ENCODE measurements at places on chromosomes 5 and 9.

DNA sequence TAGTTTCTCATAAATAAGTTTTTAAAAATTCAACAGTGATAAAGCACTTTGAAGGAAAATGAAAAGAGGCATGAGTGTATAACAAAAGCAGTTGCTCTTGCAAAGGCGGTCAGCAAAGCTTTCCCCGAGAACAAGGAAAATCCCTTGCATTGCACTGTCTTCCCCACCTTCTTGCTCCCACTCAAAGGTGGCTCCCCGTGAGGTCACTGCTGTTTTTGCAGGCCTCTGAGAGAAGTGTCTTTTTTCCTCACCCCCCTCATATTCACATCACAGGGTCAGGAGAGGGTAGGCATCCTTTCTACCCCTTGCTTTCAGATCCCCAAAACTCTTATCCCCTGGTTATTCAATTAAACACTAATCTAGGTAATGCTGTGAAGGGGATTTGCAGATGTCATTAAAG, 15.2 kb upstream of the SLC36A1 start:
- H3K4me3 ChIP-seq, result no peak overlapping the region
- H3K27me3 ChIP-seq, result no peaks in the 10 kb centered on the region
- no peak for DNase-seq
- no peaks in the 10 kb centered on the region for H3K36me3 ChIP-seq
- no peak overlapping the region for H3K27ac ChIP-seq

- peaks cover 3% of the 10 kb centered on the region for H3K4me1 ChIP-seq
These were observed 67.3 kb downstream of the SNX30 start for GRCh38 chr9:112817860-112818203.

DNA sequence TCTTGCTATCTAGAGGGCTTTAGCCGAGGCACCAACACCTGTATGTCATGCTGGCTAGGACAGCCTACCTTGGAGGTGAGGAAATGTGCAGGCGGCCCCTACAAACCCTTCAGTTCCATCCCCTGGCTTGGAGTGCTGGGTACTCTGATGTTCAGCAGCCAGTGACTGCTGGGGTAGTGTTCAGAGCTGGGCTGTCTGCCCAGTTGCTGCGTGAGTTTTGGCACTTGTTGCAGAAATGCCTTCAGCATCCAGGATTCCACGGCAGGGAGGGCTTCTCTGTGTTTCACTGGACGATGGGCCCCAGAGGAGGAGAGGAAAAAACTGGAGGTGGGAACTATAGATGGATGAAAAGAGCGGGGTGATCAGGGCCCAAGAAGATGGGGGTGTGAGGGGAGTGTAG, 10.4 kb downstream of the SWI5 start:
- peaks cover 9% of the 10 kb centered on the region for H3K36me3 ChIP-seq
- no peak for DNase-seq

GRCh38 chr5:160108124-160108523, 11.1 kb downstream of the PWWP2A start:
- H3K27ac ChIP-seq, result no peak overlapping the region
- no peaks in the 10 kb centered on the region for H3K36me3 ChIP-seq
- no peaks in the 10 kb centered on the region for H3K4me1 ChIP-seq
- no peak overlapping the region for H3K4me3 ChIP-seq

- H3K36me3 ChIP-seq, result no peaks in the 10 kb centered on the region
- H3K4me3 ChIP-seq, result no peak overlapping the region
- no peaks in the 10 kb centered on the region for H3K4me1 ChIP-seq
- no peak overlapping the region for H3K27ac ChIP-seq
- H3K27me3 ChIP-seq, result no peaks in the 10 kb centered on the region
These were observed 13.0 kb upstream of the SPINK4 start for GRCh38 chr9:33227008-33227398.

DNA sequence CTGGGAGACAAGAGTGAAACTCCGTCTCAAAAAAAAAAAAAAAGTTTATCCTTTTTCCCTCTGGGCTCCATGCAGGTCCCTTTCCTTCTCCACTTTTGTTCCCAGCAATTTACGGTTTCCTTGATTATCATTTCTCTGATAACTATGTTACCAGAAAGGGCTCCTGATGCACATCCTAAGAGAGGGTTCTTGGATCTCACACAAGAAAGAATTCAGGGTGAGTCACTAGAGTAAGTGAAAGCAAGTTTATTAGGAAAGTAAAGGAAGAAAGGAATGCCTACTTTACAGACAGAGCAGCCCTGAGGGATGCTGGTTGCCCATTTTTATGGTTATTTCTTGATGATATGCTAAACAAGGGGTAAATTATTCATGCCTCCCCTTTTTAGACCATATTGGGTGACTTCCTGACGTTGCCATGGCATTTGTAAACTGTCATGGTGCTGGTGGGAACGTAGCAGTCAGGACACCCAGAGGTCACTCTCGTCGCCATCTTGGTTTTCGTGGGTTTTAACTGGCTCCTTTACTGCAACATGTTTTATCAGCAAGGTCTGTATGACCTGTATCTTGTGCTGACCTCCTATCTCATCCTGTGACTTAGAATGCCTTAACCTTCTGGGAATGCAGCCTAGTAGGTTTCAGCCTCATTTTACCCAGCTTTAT, 13.5 kb upstream of the MELK start:
- no peak overlapping the region for H3K27ac ChIP-seq
- no peaks in the 10 kb centered on the region for H3K27me3 ChIP-seq
- no peaks in the 10 kb centered on the region for H3K4me1 ChIP-seq
- no peak for DNase-seq
- H3K36me3 ChIP-seq, result no peaks in the 10 kb centered on the region

- DNase-seq, result no peak
- H3K36me3 ChIP-seq, result no peaks in the 10 kb centered on the region
- H3K27me3 ChIP-seq, result no peaks in the 10 kb centered on the region
These were observed 132.6 kb downstream of the NSG2 start for GRCh38 chr5:174177976-174178605.

DNA sequence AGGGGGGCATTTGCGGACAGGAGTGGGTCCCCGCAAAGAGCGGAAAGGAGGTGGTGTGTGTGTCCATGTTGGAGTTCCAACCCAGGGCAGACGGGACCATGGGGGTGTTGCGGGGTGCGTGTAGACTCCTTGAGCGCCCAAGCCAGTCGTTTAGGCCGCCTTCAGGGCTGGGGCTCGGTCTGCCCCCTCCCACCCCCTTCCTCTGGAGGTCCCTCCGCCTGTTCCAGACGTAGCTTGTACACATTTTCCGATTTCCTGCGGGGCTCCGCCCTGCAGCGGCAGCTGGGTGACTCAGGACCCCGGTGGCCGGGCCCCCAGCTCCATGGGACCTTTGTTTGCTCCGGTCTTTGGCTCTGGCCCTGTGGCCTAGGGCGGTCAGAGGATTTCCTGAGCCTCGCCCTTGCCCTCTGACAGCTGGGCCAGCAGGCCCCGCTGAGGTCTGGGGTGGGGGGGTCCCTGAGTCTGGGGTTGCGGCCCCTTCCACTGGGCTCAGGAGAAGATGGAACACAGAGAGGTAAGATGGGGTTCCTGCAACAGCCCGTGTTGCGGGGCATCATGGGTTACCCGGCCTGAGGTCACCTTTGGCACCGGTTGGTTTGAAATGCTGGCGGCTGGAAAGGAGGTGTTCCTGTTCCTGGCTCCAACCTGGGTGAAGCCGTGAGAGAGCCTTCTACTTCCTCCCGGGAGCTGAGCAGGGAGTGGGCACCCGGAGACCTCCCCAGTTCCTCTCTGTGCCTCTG, 1.5 kb downstream of the PKN3 start:
- H3K27me3 ChIP-seq, result no peaks in the 10 kb centered on the region
- DNase-seq, result no peak

GRCh38 chr5:74310997-74311930, 329.3 kb downstream of the ENC1 start:
- H3K27me3 ChIP-seq, result no peaks in the 10 kb centered on the region
- no peaks in the 10 kb centered on the region for H3K36me3 ChIP-seq
- no peak for DNase-seq
- no peak overlapping the region for H3K27ac ChIP-seq

DNA sequence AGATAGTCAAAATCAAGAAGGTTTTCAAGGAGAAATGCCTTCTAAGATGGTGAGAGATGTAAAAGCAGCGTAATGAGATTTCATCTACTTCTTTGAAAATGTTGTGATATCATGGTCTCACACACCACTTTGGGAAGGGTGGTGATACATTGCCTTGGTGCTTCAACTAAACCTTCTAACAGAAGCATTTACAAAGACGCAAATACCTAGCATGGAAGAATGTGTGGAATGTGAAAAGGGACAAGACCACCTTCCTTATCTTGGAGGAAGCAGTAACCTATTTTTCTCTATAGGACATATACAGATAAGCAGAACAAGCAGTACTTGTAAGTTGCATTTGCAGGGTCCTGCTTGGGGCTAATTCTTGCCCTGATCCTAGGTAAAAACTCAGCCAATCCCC, 38.8 kb downstream of the PCA3 start:
- no peaks in the 10 kb centered on the region for H3K36me3 ChIP-seq
- H3K27me3 ChIP-seq, result no peaks in the 10 kb centered on the region
- no peaks in the 10 kb centered on the region for H3K4me1 ChIP-seq
- no peak overlapping the region for H3K27ac ChIP-seq
- no peak for DNase-seq
- H3K4me3 ChIP-seq, result no peak overlapping the region

DNA sequence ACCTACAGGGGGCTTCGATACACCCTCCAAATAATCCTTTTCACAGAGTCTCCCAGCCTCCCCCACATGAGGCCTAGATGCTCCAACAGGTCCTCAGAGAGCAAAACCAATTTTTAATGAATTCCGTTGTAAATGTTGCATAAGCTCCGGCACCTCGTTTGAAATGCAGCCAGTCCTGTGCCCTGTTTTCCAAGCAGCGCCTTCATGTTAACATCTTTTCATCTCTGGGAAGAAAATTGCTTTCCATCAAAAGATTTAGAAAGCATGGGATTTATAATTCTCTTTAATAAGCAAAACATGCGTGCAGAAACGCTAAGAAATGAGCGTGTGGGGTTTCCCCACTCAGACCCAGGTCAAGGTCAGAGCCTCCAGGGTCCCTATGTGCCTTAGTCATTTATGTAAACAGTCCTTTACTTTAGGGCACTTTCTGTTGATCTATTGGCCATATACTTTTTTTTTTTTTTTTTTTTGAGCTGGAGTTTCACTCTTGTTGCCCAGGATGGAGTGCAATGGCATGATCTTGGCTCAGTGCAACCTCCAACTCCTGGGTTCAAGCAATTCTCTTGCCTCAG, 177.5 kb upstream of the S1PR3 start:
- DNase-seq, result no peak
- H3K27me3 ChIP-seq, result no peaks in the 10 kb centered on the region
- H3K4me3 ChIP-seq, result no peak overlapping the region
- H3K4me1 ChIP-seq, result no peaks in the 10 kb centered on the region

- H3K36me3 ChIP-seq, result no peaks in the 10 kb centered on the region
- no peaks in the 10 kb centered on the region for H3K27me3 ChIP-seq
- H3K4me3 ChIP-seq, result no peak overlapping the region
- DNase-seq, result no peak
- H3K27ac ChIP-seq, result peak overlapping the region; percentile 14
These were observed 9.3 kb upstream of the NRARP start for GRCh38 chr9:137311171-137311985.

DNA sequence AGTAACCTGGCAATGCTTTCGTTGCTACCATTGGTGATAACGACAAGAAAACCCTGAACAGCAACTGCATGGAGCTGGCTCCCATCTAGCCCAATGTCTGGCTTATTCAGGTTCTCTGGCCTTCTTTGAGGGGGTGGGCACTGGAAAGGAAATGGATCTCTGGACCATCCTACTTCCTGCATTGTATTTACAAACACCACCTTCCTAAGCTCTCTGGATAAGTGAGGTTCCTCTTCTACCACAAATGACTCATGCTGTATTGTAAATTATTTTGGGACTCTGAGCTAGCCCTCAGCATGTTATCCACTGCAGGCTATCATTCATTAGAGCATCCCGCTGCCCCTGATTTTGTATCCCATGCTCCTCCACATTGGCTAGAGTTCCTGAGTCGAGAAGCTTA, 136.9 kb upstream of the KLF9 start:
- peaks cover 16% of the 10 kb centered on the region for H3K4me1 ChIP-seq
- DNase-seq, result no peak
- no peak overlapping the region for H3K4me3 ChIP-seq
- H3K27me3 ChIP-seq, result no peaks in the 10 kb centered on the region

Data from tibial nerve (tissue), 4 donors.